Skeletal muscle tissue (tissue), 5 donors: ENCODE measurements at places on chromosomes 3 and 15. TPM values are rescaled to one million over a fixed set of nuclear protein-coding genes. Genes with fewer than 3 reads are reported as not detected.

RSL24D1 gene
- 69.4 TPM for total RNA-seq

MED12L gene
- 8.9 TPM for total RNA-seq

DHX36 gene
- 76.7 TPM for total RNA-seq

EIF5A2 gene
- 1.0 TPM for total RNA-seq

STAB1 gene
- 67.3 TPM for total RNA-seq
